ENCODE measurements at places on chromosomes 7 and 10. TPM values are rescaled to one million over a fixed set of nuclear protein-coding genes. Genes with fewer than 3 reads are reported as not detected.

SCIN gene
- 5.6 TPM for total RNA-seq

DNA sequence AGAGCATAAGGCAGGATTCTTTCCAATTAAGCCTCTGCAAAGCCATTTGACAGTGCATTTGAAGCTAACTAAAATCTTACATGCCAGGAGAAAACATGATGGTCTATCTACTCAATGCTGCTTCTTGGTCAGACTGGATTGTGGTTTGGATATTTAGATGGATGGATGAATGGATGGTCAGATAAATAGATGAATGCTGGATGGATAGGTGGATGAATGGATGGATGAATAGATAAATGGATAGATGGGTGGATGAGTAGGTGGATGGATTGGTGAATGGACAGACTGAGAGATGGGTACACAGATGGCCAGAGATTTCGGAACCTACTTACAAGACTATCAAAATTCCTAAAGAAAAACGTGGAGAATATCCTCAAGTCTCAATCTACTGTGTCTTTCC lies 127.6 kb downstream of the SFMBT2 start:
- H3K36me3 ChIP-seq, result no peaks in the 10 kb centered on the region
- H3K4me1 ChIP-seq, result no peaks in the 10 kb centered on the region
- H3K27ac ChIP-seq, result no peak overlapping the region
- no peak overlapping the region for H3K4me3 ChIP-seq

CRYGN gene
- 0.74 TPM for total RNA-seq

MYL7 gene
- not detected for total RNA-seq

MYPN gene
- total RNA-seq, result 39.1 TPM

- H3K27me3 ChIP-seq, result no peaks in the 10 kb centered on the region
- H3K4me3 ChIP-seq, result no peak overlapping the region
- no peak overlapping the region for H3K27ac ChIP-seq
These were observed 16.8 kb upstream of the TES start for GRCh38 chr7:116193329-116194087.

MBL2 gene
- total RNA-seq, result not detected

DNA sequence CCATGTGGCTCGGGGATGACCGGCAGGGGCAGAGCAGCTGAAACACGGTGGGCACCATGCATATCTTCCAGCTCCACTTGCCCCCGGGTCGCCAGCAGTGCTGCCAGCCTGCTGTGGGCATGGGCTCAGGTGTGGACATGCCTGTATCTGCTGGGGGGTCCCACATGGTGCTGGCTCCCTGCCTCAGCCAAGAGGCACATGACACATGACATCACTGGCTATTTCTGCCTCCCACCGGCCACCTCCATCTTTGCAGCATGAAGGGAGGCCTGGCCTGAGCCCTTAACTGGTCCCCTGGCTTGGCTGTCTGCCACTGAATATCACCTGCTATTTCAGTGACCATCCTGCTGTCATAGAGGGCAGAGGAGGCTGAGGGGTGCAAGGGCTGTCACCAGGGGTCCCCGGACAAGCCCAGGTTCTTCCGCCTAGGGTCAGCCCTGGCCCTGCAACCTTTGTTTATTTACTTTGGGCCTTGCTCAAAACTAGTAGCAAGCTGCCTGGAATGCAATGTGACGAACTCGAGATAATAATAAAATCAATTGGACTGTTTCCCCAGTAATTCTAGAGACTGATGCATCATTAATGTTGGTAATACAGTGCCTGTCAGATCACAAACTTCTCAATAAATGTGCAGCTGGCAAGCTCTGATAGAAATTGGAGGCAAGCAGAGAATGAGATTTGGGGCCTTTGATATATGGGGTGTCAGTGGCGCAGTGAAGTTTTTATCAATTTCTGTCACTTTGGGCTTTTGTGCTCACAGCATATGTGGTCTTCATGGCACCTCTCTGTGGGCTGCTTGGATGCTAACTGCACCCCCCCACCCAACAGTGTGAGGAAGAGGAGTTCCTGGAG lies 28.5 kb downstream of the ZMIZ1 start:
- H3K4me1 ChIP-seq, result peaks cover 58% of the 10 kb centered on the region
- no peak overlapping the region for H3K27ac ChIP-seq
- no peaks in the 10 kb centered on the region for H3K27me3 ChIP-seq
- no peaks in the 10 kb centered on the region for H3K36me3 ChIP-seq
- H3K4me3 ChIP-seq, result no peak overlapping the region

ZNF488 gene
- total RNA-seq, result 11.8 TPM

CALHM3 gene
- not detected for total RNA-seq

DNA sequence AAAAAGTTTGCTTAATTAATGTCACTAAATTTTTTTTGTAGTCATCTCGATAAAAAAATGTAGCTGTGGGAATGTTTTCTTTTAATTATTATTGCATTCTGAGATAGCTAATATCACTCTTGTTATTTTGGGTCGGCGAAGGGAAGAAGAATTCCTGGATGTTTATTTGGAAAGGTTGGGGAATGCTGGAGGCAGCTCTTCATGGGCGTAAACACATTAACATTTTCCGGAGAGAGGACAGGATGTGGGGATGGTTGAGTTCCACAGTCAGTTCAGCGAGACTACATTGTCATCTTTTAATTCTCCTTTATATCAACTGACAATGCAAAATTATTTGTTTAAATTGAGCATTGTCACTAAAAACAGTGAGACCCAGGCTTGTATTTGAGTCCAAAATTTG lies 72.5 kb downstream of the RAMP3 start:
- no peaks in the 10 kb centered on the region for H3K36me3 ChIP-seq
- peaks cover 27% of the 10 kb centered on the region for H3K27me3 ChIP-seq
- no peak overlapping the region for H3K4me3 ChIP-seq
- H3K4me1 ChIP-seq, result no peaks in the 10 kb centered on the region
- no peak overlapping the region for H3K27ac ChIP-seq
- no peak for DNase-seq

DNA sequence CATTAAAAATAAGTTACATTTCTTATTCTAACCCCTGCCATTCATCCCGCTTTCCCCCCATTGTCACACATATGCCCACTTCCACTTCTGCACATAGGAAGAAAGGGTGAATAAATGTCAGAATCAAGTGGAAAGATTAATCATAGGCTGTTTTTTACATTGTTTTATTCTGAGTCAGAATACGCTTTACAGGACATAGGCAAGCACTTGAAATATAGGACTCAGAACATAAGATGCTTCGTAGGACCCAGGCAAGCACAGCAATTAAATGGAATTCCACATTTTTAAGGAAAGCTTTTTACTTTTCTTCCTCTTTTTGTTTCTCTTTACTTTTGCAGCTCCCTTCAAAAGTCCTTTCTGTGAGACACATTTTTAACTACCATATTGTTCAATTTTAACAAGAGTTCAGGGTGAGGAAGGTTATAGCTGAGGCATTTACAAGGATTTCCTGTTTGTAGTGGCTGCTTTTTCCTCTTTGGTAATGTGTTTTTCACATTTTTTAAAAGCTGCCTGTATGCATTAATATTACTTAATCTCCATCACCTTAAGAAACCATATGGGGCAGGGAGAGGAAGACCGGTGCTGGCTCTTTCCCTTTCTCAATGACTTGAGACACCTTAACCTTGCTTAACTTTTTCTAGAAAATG lies 130.0 kb downstream of the TES start:
- H3K27me3 ChIP-seq, result no peaks in the 10 kb centered on the region
- no peaks in the 10 kb centered on the region for H3K36me3 ChIP-seq
- DNase-seq, result no peak
- H3K4me1 ChIP-seq, result peaks cover 23% of the 10 kb centered on the region

SPDYE18 gene
- total RNA-seq, result not detected
